ENCODE measurements at places on chromosomes 5 and 9.

GRCh38 chr5:174376726-174377373, 331.3 kb downstream of the NSG2 start:
- H3K27me3 ChIP-seq, result no peaks in the 10 kb centered on the region
- no peaks in the 10 kb centered on the region for H3K4me1 ChIP-seq
- DNase-seq, result no peak
- H3K27ac ChIP-seq, result no peak overlapping the region
- no peak overlapping the region for H3K4me3 ChIP-seq

GRCh38 chr5:30103452-30104202, 1089.9 kb upstream of the CDH6 start:
- no peaks in the 10 kb centered on the region for H3K27me3 ChIP-seq
- no peaks in the 10 kb centered on the region for H3K36me3 ChIP-seq
- no peak overlapping the region for H3K4me3 ChIP-seq
- DNase-seq, result no peak

GRCh38 chr9:134547161-134548100, 94.2 kb upstream of the COL5A1 start:
- no peaks in the 10 kb centered on the region for H3K4me1 ChIP-seq
- H3K4me3 ChIP-seq, result no peak overlapping the region
- H3K27ac ChIP-seq, result no peak overlapping the region
- peaks cover 24% of the 10 kb centered on the region for H3K27me3 ChIP-seq
- DNase-seq, result no peak

DNA sequence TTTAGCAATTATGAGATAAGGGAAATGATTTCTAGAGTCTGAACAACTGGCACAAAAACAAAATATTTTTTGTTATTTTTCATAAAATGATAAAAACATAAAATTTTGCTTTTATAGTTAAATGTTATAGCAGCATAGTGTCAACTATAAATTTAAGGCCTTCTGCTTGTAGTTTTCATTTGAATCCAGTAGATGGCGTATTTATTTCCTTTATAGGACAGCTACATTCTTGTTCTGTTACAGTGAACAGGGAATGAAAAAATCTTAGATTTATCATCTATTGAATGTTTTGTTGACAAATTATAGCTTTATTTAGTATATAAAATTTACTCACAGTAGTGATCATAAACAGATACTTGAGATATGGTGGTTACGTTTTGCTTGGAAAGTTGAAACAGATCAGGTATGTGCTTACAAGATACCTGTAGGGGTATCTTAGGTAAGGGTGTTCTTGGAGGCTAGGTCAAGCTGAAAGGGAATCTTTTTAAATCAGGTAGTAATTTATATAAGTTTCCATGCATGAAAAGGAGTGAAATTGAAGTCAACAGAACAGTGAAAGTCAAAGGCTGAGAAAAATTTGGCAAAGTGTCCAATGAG, 239.3 kb upstream of the GRIN3A start:
- H3K4me1 ChIP-seq, result no peaks in the 10 kb centered on the region
- no peak overlapping the region for H3K4me3 ChIP-seq
- no peak for DNase-seq
- H3K27ac ChIP-seq, result no peak overlapping the region
- no peaks in the 10 kb centered on the region for H3K27me3 ChIP-seq

- peaks cover 14% of the 10 kb centered on the region for H3K4me1 ChIP-seq
- H3K27ac ChIP-seq, result peak overlapping the region; percentile 56
- no peaks in the 10 kb centered on the region for H3K27me3 ChIP-seq
Observed at GRCh38 chr9:127059765-127060361, 62.6 kb downstream of the ANGPTL2 start.

DNA sequence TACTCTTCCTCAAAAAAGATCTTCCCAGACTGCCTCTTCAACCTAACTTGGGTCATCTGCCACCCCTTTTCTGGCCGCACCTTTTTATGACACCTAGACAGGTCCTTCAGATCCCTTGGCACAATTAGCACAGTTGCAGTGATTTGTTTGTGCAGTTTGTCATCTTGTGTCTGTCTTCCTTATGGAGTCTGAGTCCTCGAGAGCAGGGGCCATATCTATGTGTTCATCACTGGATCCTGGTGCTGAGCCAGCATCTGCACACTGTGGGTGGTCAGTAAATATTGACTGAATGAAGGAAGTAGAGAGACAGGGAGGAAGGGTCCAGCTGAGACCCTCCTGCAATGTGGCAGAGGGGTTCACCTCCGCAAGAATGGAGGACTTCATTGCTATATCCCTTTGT, 14.4 kb downstream of the ERGIC1 start:
- H3K4me3 ChIP-seq, result no peak overlapping the region
- H3K27me3 ChIP-seq, result no peaks in the 10 kb centered on the region
- H3K4me1 ChIP-seq, result peaks cover 70% of the 10 kb centered on the region
- H3K36me3 ChIP-seq, result peaks cover 3% of the 10 kb centered on the region

- H3K27ac ChIP-seq, result no peak overlapping the region
- H3K36me3 ChIP-seq, result peaks cover 2% of the 10 kb centered on the region
- DNase-seq, result no peak
- H3K4me1 ChIP-seq, result no peaks in the 10 kb centered on the region
- H3K4me3 ChIP-seq, result no peak overlapping the region
Observed at GRCh38 chr9:136745389-136746154, 2.8 kb downstream of the LCN6 start.

DNA sequence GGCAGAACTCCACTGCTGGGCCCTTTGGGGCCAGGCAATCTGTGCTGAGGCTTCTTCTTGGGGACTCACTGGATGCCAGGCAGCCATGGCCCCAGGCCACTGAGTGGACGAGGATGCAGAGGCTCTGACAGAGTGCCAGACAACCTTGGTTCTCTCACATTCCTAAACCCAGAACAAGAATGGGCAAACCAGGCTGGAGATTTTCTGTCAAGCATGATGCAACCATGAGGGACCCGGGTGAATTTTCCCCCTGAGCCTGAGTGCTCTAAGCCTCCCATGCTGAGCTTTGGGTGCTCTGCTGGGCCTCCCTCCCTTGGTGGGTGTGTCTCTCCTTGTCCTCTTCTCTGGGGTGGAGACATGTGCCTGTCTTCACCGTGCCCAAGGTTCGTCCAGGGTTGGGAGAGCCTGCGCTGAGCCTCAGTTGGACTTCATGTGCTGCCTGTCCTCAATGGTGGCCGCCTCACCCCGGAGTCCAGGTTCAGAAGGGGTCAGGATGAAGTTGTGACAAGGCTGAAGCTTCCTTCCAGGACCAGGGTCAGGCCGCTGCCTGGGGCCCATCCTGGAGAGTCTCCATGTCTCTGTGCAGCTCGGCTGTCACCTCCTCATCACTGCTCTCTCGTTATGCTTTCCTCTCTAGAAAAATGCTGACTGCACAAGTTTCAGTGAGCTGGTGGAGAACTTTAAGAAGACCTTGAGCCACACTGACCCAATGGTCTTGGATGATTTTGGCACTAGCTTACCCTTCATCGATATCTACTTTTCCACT, 24.1 kb downstream of the PITX1 start:
- no peak overlapping the region for H3K27ac ChIP-seq
- DNase-seq, result no peak
- H3K4me3 ChIP-seq, result no peak overlapping the region
- H3K27me3 ChIP-seq, result no peaks in the 10 kb centered on the region
- peaks cover 1% of the 10 kb centered on the region for H3K36me3 ChIP-seq

DNA sequence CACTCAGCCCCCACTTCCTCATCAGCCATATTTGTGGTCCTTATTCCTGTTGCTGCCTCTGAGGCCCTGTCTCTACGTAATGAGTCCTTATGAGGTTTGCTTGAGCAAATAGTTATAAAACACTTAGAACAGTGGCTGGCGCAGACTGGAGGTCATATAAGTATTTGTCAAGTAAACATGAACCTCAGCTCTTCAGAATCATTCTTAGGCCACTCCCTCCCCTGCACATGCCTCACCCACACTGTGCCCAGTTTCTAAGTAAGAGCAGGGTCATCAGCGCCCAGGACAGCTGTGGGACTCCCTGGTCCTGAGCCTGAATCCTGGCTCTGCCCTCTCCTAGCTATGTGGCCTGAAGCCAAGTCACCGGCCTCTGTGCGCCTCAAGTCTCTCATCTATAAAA, 4.0 kb downstream of the ST6GALNAC4 start:
- no peak for DNase-seq
- H3K27ac ChIP-seq, result no peak overlapping the region
- peaks cover 34% of the 10 kb centered on the region for H3K4me1 ChIP-seq
- peaks cover 27% of the 10 kb centered on the region for H3K36me3 ChIP-seq
- H3K4me3 ChIP-seq, result no peak overlapping the region
- H3K27me3 ChIP-seq, result no peaks in the 10 kb centered on the region

DNA sequence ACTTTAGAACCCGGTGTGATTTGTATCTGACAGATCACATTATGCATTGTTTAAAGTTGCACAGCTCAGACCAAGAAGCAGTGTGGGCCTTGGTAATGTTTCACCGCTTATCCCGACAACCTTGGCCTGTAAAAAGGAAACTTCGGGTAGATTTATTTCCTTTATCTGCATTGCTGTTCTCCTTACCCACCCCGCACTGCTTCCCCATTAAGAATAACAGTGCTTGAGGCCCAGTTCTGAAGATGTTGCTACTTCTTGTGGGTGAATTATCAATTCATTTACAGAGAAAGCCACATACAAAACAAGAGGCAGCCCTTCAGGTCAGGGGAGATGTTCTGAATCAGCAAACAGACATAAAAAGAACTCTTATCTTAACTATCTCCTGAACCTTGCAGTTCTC, 8.4 kb downstream of the SMARCA2 start:
- peak overlapping the region; percentile 93 for H3K27ac ChIP-seq
- H3K4me3 ChIP-seq, result peak overlapping the region; percentile 42
- DNase-seq, result no peak
- peaks cover 17% of the 10 kb centered on the region for H3K36me3 ChIP-seq

DNA sequence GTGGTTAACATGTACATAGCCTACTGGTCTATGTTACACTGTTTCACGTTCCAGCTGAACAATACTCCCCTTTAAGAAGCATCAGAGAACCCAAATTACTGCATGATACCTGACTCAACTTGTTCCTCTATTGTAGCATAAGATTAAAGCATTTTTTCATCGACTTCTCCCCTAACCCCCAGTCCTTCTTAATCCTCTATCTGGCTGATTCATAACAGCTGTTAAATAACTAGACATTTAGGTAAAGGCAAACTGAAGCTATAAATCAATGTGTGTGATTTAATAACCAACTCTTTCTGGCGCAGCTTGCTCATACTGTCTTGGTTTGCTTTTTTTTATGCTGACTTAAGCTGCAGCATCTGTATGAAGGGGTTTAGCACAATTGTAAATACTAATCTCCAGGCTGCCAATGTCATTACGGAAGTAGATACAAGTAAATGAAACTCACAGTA, 94.2 kb upstream of the MTAP start:
- H3K27ac ChIP-seq, result no peak overlapping the region
- H3K4me1 ChIP-seq, result peaks cover 6% of the 10 kb centered on the region
- DNase-seq, result no peak
- H3K27me3 ChIP-seq, result peaks cover 36% of the 10 kb centered on the region

GRCh38 chr5:139293202-139293506, 386 bp upstream of the MATR3 start:
- peaks cover 33% of the 10 kb centered on the region for H3K4me1 ChIP-seq
- peaks cover 34% of the 10 kb centered on the region for H3K36me3 ChIP-seq
- no peak for DNase-seq
- no peaks in the 10 kb centered on the region for H3K27me3 ChIP-seq
- H3K27ac ChIP-seq, result peak overlapping the region; percentile 96

GRCh38 chr5:66876266-66876807, 280.1 kb downstream of the MAST4 start:
- no peak overlapping the region for H3K4me3 ChIP-seq
- no peaks in the 10 kb centered on the region for H3K36me3 ChIP-seq
- no peaks in the 10 kb centered on the region for H3K4me1 ChIP-seq
- H3K27me3 ChIP-seq, result peaks cover 2% of the 10 kb centered on the region
- no peak overlapping the region for H3K27ac ChIP-seq
- no peak for DNase-seq

GRCh38 chr5:130350131-130350530, 445.9 kb downstream of the CHSY3 start:
- no peak overlapping the region for H3K27ac ChIP-seq
- H3K4me3 ChIP-seq, result no peak overlapping the region
- no peak for DNase-seq

GRCh38 chr9:9612755-9613154, 1000.0 kb downstream of the PTPRD start:
- DNase-seq, result no peak
- H3K4me1 ChIP-seq, result no peaks in the 10 kb centered on the region
- H3K36me3 ChIP-seq, result no peaks in the 10 kb centered on the region
- H3K4me3 ChIP-seq, result no peak overlapping the region
- H3K27me3 ChIP-seq, result no peaks in the 10 kb centered on the region
- H3K27ac ChIP-seq, result no peak overlapping the region

GRCh38 chr5:63563008-63563917, 399.0 kb downstream of the HTR1A start:
- DNase-seq, result no peak
- no peaks in the 10 kb centered on the region for H3K36me3 ChIP-seq
- no peaks in the 10 kb centered on the region for H3K27me3 ChIP-seq

DNA sequence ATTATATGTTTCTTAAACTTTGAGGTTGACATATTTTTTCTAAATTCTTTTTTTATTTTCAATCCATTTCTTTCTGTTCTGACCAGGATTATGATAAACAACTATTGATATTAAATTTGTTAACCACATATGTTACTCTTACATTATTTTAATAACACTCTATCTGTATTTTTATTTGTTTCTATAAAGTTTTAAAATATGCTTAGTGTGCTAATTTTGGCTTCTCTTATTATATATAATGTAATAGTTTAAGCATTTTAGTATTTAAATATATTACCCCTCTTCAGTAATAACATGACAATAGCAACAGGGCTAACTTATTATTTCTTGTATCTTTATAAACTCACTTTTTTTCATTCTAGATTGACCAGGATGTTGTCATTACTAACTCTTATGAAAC, 137.8 kb downstream of the NIPBL start:
- DNase-seq, result no peak
- peaks cover 56% of the 10 kb centered on the region for H3K36me3 ChIP-seq
- H3K4me3 ChIP-seq, result no peak overlapping the region
- H3K27me3 ChIP-seq, result no peaks in the 10 kb centered on the region
- H3K4me1 ChIP-seq, result no peaks in the 10 kb centered on the region

- H3K4me3 ChIP-seq, result no peak overlapping the region
- peaks cover 11% of the 10 kb centered on the region for H3K4me1 ChIP-seq
- no peaks in the 10 kb centered on the region for H3K36me3 ChIP-seq
- DNase-seq, result no peak
- H3K27ac ChIP-seq, result no peak overlapping the region
- H3K27me3 ChIP-seq, result peaks cover 62% of the 10 kb centered on the region
Observed at GRCh38 chr9:126081746-126082145, 244.9 kb upstream of the MVB12B start.

DNA sequence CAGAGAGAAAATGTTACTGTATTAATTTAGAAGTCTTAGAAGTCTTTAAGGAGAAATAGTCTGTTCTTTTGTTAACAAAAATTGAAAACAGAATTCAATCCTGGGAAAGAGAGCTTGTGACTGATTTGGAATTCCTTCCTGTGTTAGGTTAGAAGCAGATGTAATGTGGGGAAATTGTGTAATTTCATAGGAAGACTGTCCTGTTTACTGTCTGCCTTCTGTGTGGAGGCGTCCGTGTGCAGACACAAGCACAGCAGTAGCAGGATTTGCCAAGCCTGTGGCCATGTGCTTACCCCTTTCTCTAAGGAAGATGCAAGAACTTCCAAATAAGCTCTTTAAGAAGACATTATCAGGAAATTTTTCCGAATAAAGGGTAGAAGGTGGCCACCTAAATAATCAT, 36.7 kb upstream of the F2R start:
- no peaks in the 10 kb centered on the region for H3K27me3 ChIP-seq
- H3K4me3 ChIP-seq, result no peak overlapping the region
- no peak for DNase-seq

All from central memory CD8-positive, alpha-beta T cell (primary cell).